ENCODE measurements at places on chromosomes 12 and 14. TPM values are rescaled to one million over a fixed set of nuclear protein-coding genes. Genes with fewer than 3 reads are reported as not detected.

Gene KERA
- not detected for total RNA-seq

Gene CCDC88C
- total RNA-seq, result 3.7 TPM

Gene KCNMB4
- total RNA-seq, result 1.9 TPM

Gene CIT
- total RNA-seq, result 2.3 TPM

Gene FAM177A1
- 73.8 TPM for total RNA-seq

Gene JPH4
- total RNA-seq, result 1.3 TPM

Gene KRT82
- not detected for total RNA-seq

Gene KRT72
- total RNA-seq, result not detected

Gene CCDC175
- total RNA-seq, result 0.78 TPM

GRCh38 chr12:66898700-66899469 lies 220.0 kb upstream of the GRIP1 start:
- no peak for DNase-seq

DNA sequence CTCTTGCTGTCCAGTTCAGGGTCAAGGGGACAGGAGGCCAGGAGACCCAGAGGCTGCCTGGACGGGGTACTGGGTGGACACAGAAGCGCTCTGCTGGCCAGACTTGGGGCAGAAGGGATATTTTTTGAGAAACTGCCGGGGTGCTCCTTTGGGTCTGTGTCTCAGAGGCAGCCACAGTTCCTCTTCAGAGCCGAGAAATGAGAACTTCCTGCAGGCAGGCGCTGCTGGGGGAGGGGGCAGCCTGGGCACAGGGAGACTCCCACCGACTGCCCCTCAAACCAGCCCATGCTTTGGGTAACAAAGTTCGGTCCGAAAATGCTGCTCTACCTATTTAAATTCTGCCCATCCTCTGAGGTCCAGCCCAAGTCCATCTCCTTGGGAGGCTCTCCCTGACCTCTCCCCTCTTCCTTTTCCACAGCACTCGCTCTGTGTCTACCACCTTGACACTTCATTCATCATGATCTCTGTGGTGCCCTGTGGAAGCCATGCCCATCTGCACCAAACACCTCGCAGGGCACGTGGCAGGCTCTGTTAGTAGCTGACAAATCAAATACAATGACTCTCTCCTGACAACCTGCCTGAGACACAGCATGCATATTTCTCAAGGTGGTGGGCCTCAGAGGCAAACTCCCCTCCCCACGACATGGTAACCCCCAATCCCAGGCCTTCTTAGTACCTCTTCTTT lies 16.4 kb downstream of the HDAC7 start:
- DNase-seq, result no peak

GRCh38 chr14:64983439-64984310 lies 3.0 kb upstream of the FNTB start:
- no peak for DNase-seq

- DNase-seq, result no peak
Measured at GRCh38 chr12:121792607-121793439, 665 bp downstream of the RHOF start.

DNA sequence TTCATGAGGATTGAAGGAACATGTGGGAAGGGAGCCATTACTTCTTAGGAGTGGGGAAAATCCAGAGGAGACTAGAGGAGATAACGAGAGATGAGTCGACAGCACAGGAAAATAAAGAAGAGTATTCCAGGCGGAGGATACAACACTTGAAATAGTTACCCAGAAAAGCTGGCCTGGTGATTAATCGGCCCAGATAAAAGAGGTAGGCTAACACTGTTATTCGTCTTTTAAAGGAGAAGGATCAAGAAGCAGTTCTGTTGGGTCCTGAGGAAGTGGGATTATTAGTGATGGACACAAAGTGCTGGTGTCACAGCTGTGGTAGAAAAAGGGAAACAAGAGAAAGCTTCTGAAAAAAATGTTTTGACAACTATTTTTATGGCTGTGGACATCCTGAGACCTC lies 425.3 kb downstream of the ZFP36L1 start:
- no peak for DNase-seq

GRCh38 chr12:89244536-89244935 lies 107.8 kb downstream of the DUSP6 start:
- DNase-seq, result no peak

DNA sequence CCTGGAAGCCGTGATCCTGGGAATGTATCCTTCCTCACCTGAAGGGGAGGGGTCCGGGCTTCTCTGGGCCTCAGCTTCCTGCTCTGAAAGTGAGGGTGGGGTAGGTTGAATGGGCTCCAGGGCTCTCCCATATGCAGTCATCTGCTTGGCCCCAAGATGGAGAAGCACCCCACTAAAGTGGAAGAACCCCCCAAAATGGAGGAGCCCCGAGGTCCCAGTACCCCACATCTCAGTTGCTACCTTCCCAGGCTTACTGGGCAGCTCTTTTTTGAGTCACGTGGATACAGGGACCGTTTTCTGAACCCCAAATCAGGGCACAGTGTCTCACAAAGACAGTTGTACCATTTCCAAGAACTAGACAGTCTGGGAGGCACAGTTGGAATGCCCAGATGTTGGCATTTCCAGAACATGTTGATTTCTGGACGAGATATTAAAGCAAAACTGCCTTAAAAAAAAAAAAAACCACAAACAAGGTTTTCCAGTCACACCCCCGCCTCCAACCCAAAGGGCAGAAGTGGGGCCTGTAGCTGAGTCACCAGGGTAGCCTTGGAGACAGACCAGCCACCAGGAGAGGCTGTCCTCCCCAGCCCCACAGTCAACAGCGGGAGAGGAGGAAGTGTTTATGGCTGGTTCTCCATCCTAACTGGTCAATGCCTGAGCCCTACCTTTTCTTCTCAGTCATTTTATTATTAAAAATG lies 12.1 kb downstream of the VASH1 start:
- peak; percentile 70 for DNase-seq

GRCh38 chr14:51478175-51478621 lies 173.5 kb upstream of the FRMD6 start:
- DNase-seq, result no peak

- DNase-seq, result no peak
Measured at GRCh38 chr12:25734529-25735180, 181.6 kb upstream of the LMNTD1 start.

DNA sequence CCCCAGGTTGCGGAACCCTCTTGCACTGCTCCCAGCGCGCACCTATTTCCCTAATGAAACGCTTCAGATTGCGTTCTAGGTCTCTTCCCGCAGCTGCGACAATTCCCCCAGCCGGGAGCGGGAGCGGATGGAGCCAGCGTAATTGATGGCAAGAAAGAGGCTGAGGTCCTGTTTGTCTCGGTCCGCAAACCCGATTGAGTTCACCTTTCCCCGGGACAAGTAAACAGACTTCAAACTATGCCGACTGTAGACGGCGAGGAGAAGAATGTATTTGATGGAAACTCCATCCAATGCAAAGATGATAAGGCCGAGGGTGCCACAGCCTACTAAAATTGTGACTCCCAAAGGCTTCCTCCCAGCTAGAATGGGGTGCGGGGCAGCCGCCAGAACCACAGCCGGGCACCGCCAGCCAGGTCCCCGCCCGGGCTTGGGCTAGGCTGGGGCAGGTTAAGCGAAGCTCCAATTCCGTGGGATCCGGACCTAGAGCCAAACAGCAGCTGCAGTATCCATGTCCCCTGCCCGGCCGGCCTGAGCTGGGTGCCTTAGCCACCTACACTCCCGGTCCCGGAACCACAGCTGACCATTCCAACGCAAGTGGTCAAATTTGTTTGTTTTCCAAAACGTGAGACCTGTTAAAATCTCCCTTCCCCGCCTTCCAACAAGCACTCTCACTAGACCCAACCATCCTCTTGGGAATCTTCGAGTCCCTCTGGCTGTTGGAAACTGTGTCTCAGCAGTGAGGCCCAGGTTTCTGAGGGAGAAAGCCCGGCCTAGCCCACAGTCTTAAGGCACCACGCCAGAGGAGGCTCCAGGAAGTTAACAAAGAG lies 5.5 kb downstream of the NKX2-1 start:
- no peak for DNase-seq

DNA sequence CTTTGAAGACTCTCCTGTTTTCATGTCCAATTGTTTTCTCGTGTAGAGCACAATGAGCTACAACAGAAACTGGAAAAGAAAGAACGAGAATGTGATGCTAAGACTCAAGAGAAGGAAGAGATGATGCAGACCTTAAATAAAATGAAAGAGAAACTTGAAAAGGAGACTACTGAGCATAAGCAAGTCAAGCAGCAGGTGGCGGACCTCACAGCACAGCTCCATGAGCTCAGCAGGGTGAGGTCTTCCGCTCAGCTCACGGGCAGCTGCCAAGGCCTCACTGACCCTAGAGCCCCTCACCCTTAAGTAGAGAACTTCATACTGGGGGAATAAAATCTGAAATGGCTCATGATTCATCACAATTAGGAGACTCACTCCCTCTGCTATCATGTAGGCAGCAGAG lies 134.7 kb downstream of the GPR135 start:
- DNase-seq, result no peak

GRCh38 chr12:110301065-110301806 lies 20.2 kb downstream of the ATP2A2 start:
- no peak for DNase-seq

DNA sequence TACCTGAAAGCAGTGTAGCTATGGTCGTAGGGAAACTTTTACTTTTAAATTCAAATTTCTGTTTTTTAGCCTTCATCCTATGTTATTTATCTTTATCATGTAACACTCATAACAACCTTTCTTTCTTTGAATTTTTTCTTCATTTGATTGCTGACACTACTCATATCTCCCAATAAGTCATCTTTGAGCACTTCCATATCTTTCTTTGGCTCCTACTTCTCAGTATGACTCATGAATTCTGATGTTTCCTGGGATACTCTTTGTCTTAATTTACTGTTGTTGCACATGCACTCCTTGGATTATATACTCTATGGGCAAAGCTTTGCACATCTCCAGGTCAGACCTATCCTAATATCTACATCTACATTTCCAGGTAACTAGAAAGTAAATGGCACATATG lies 18.1 kb upstream of the IAPP start:
- no peak for DNase-seq

DNA sequence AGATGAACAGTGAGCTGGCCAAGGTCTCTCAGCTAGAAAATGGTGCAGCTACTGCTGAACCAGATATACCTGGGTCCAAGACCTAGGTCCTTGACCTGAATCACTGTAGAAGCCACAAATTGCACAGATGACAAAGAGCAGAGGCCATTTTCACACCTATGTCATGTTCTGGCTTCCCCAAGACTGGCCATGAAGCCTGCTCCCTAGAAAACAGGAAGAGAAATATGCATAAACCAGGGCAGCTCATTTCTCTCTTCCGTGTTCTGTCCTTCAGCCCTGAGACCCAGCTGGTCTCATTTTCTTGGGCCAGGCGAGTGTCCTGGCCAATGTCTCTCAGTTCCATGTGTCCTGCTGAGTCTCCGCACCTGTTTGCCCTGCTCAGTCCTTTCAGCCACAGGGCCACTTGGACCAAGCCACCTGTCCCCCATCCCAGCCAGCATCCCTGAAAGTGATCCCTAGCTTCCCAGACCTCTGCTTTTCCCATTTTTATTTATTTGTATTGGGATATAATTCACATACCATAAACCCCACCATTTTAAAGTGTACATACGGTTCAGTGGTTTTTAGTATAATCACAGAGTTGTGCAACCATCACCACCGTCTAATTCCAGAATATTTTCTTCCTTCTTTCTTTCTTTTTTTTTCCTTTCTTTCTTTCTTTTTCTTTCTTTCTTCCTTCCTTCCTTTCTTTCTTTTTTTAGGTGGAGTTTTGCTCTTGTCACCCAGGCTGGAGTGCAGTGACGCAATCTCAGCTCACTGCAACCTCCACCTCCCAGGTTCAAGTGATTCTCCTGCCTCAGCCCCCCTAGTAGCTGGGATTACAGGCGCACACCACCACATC lies 27.0 kb downstream of the P2RX7 start:
- DNase-seq, result no peak

GRCh38 chr12:64983771-64984278 lies 137.3 kb downstream of the WIF1 start:
- no peak for DNase-seq

DNA sequence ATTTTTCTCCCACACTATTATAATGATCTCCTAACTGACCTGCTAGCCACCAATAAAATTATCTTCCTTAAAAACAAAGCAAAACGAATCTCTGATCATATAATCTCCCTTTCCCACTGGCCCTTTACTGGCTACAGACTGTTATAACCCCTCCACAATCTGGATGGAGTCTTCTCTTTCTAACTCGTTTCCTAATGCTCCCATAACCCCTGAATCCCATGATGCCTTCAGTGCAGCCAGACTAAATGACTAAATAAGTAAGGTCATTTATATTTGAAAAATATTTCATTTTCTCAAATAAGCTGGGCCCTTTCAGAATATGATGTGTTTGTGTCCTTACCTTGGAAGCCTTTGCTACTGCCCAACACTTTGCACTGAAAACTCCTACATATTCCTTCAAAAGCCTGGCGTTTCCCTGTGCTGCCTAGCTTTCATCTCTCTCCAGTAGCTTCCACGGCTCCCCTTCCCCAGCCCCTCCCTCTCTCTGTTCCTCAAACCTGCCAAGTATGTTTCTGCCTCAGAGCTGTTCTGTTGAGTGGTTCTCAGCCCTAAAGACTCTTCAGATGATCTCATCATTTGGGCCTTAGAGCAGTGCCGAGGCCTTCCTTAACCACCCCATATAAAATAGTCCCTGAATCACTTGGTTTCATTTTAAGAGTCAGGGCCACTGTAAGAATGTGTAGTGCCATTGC lies 91.7 kb downstream of the MYRFL start:
- DNase-seq, result no peak

DNA sequence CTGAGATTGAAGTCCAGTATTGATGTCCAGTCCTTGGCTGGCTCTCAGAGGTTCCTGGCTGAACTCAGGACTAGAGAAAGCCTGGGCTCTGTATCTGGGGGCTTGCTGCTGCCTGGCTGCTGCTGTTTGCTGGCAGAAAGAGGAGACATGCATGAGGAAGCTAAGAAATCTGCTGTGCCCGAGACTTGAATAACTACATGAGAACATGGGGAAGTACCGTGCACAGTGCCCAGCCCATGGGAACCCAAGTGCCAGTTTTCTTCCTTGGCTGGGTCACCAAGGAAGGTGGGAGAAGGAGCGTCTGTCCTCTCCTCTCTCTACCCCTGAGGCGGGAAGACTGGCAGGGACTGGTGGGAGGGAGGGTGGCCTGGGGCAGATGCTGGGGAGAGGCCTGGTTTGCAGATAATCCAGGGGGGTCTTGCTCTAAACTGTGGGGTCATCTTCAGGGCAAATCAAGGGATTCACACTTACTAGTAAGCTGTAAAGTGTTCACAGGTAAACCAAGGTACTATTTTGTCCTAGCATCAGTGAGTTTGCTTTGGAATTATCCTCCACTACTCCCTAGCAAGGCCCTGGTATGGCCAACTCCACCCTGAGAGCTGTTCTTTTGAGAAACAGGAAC lies 13.8 kb upstream of the ZFP36L1 start:
- no peak for DNase-seq

DNA sequence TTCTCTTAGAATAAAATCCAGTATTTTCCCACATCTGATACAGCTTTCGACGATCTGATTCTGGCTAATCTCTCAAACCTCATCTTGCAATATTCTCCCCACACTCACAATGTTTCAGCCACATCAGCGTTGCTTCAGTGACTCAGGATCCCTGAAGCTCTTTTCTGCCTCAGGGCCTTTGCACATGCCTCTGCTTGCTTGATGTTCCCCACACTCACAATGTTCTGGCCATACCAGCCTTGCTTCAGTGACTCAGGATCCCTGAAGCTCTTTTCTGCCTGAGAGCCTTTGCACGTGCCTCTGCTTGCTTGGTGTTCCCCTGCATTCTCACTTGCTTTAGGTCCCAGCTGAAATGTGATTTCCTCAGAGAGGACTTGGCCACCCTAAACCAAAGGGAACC lies 2.6 kb downstream of the C12orf42 start:
- no peak for DNase-seq

GRCh38 chr12:114913871-114914801 lies 230.2 kb upstream of the TBX3 start:
- no peak for DNase-seq

- no peak for DNase-seq
Measured at GRCh38 chr12:22971701-22972191, 346.8 kb downstream of the ETNK1 start.

Data from thoracic aorta (tissue), 2 donors.